ENCODE measurements at places on chromosomes 2 and 18.
A peak's percentile ranks its signal among the peaks of the same experiment; 100 is the strongest.

DNA sequence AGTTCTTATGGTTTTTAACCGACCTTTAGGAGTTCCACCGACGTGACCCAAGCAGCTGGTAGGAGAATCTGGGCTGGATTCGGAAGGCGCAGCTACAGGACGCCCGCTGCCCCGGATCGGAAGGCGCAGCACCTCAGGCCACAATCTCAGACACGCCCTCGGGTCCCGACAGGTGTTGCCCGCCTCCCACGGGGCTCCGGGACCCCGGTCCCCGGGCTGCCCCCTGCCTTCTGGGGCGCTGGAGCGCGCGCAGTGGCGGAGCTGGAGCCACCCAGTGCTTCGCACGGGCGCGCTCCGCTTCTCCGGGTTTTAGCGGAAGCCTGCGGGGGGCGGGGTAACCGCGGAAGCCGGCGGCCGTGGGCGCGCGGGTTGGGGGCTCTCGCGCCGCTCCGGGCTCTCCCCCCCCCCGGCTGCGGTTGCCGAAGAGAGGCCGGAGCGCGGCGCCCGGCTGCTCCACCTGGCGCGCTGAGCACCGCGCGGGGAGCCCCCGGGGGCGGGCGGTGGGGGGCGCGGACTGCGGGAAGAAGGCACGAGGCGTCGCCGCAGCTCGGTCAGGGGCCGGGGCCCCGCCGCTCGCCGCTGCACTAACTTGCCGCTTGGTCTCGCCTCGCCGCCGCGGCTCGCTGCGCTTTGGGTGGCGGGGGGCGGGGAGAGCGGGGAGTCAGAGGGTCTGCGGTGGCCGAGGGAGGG, 718.8 kb downstream of the DPP10 start:
- no peak for DNase-seq

- no peak for DNase-seq
These were observed 438.4 kb upstream of the KLHL29 start for GRCh38 chr2:22946553-22946952.

DNA sequence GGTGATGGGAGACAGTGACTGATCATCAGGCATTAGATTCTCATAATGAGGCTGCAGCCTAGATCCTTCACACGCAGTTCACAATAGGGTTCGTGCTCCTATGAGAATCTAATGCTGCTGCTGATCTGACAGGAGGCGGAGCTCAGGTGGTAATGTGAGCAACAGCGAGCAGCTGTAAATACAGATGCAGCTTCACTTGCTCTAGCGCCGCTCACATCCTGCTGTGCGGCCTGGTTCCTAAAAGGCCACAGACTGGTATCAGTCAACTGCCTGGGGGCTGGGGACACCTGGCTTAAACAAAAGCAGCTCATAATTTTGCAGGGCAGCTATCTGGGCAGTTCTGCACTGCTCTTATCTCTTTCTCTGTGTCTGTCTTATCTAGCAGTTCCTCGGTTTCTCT, 20.4 kb upstream of the CD226 start:
- DNase-seq, result peak; percentile 74

GRCh38 chr2:5692561-5693286, 540 bp downstream of the SOX11 start:
- no peak for DNase-seq

DNA sequence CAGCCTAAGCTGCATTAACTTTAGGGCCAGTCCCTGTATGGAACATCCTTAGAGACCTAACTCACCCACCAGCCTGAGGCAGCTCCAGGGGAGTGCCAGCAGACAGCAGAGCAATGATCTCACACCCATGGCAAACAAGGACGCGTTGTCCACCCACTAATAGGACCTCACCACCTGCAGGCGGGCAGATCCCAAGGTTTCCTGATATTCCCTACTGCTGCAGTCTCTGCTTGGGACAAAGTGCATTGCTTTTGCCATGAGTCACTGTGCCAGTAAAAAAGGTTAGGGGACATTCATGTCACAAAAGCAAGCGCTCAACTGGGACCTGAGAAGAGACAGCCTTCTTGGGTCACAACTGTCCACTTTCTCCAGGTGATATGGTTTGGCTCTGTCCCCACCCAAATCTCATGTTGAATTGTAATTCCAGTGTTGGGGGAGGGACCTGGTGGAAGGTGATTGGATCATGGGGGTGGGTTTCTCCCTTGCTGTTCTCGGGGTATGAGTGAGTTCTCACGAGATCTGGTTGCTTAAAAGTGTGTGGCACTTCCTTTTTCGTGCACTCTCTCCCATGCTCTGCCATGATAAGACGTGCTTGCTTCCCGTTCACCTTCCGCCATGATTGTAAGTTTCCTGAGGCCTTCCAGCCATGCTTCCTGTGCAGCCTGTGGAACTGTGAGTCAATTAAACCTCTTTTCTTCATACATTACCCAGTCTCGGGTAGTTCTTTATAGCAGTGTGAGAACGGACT, 160.2 kb downstream of the MIB1 start:
- no peak for DNase-seq

- no peak for DNase-seq
These were observed 98.9 kb upstream of the PMAIP1 start for GRCh38 chr18:59800897-59801296.

- DNase-seq, result no peak
These were observed 26.6 kb downstream of the METTL8 start for GRCh38 chr2:171407030-171407675.

- no peak for DNase-seq
These were observed 25.4 kb upstream of the TMEM131 start for GRCh38 chr2:98020992-98021713.
